ENCODE measurements at places on chromosomes 5 and 9. TPM values are rescaled to one million over a fixed set of nuclear protein-coding genes. Genes with fewer than 3 reads are reported as not detected.

The PCDH12 gene
- 5.6 TPM for total RNA-seq

- no peaks in the 10 kb centered on the region for H3K4me1 ChIP-seq
- H3K27me3 ChIP-seq, result no peaks in the 10 kb centered on the region
- H3K36me3 ChIP-seq, result no peaks in the 10 kb centered on the region
- H3K4me3 ChIP-seq, result no peak overlapping the region
- no peak for DNase-seq
Measured at GRCh38 chr5:15554542-15554941, 54.6 kb downstream of the FBXL7 start.

The FOXD4L5 gene
- 0.29 TPM for total RNA-seq

GRCh38 chr5:96743065-96743768 is 64.5 kb downstream of the ERAP1 start:
- peaks cover 16% of the 10 kb centered on the region for H3K36me3 ChIP-seq
- H3K4me3 ChIP-seq, result no peak overlapping the region
- peak overlapping the region; percentile 58 for H3K27ac ChIP-seq

DNA sequence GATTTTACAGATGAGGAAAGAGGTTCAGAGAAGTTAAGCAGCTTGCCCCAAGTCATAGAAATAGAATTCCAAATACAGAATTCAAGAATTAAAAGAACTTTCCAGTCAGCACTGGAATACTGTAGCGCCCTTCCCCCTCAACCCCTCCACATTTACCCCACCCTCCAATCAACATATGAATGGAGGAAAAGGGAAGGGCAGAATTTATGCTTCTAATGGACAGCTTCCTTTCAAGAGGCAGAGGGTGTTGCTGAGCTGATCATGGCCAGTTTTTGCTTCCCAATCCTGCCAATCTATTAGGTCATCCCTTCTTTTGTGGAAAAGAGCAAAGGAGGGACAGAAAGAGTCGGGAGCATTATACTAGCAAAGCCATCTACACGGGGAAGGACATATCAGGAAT is 39.1 kb upstream of the ANKRD31 start:
- H3K27ac ChIP-seq, result no peak overlapping the region
- H3K36me3 ChIP-seq, result no peaks in the 10 kb centered on the region
- DNase-seq, result no peak
- no peaks in the 10 kb centered on the region for H3K4me1 ChIP-seq
- H3K27me3 ChIP-seq, result no peaks in the 10 kb centered on the region
